ENCODE measurements at places on chromosomes 7 and 10. TPM values are rescaled to one million over a fixed set of nuclear protein-coding genes. Genes with fewer than 3 reads are reported as not detected.

Gene KCND2
- not detected for total RNA-seq

Gene AUTS2
- 0.03 TPM for total RNA-seq

Gene OPN4
- total RNA-seq = not detected

Gene FXYD4
- not detected for total RNA-seq

Gene DIP2C
- 17.5 TPM for total RNA-seq

Gene PRLHR
- not detected for total RNA-seq

Gene CC2D2B
- total RNA-seq = not detected

Gene LDB3
- total RNA-seq = 1.1 TPM

Gene GRID2IP
- not detected for total RNA-seq

Gene AKR1C4
- total RNA-seq = not detected

Gene DPP6
- not detected for total RNA-seq

Gene IL2RA
- 4.6 TPM for total RNA-seq

Gene RAB19
- total RNA-seq = not detected

DNA sequence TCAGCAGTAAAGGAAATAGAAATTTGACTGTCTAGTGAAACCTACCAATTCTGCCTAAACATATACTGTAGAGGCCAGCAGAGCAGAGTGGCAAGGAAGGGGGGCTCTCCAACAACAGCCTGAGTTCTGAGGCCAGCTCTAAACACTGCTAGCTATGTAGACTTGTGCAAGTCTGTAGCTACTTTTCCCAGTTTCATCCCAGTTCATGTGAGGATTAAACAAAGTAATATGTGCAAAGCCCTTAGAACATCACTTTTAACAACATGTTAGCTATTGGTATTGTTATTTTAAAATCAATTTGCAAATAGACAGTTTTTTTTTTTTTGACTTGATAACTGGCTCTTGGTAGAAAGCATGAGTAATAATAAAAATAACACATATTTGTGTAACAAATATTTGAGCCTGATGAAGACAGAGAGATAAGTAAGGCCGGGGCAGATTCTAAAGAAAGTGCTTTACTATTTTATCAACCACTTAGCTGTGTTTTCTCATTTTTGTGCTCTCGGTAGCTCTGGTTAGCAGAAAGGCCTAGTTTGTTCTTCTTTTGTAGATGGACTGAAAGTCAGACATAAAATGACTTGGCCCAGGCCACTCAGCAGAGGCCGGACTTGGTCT, 9.3 kb downstream of the CHST12 start:
- H3K36me3 ChIP-seq = no peaks in the 10 kb centered on the region
- peaks cover 33% of the 10 kb centered on the region for H3K4me1 ChIP-seq
- peak overlapping the region; percentile 20 for H3K27ac ChIP-seq
- DNase-seq = no peak

DNA sequence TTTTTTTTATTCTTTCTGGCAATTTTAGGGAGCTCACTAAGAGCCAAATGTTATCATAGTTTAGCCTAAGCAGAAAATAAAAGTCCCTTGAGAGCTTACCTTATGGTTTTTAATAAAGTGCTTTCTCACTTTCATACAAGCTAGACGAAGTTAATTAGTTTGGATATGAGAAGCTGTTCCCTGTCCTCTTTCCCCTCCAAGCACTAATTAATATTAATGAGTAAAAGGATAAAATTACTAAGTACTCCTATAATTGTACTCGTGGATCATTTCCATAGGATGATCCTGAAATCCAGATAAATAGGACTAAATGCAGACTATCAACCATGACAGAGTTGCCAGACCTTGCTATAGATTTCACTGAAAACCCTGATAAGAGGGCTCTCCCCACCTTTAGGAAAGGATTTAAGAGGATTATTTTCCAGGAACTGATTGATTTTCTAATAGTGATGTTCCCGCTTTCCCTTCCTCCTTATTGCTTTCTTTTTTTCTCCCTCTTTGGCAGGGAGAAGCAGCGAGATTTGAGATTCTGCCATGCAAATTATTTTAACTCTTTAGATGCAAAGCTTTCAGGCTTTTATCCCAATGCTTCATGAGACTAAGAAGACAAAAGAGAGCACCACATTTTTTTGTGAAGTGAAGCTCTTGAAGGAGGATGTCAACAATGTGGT, 58.3 kb upstream of the HECW1 start:
- DNase-seq = no peak
- no peak overlapping the region for H3K27ac ChIP-seq
- H3K4me1 ChIP-seq = no peaks in the 10 kb centered on the region
- H3K4me3 ChIP-seq = no peak overlapping the region
- no peaks in the 10 kb centered on the region for H3K36me3 ChIP-seq

DNA sequence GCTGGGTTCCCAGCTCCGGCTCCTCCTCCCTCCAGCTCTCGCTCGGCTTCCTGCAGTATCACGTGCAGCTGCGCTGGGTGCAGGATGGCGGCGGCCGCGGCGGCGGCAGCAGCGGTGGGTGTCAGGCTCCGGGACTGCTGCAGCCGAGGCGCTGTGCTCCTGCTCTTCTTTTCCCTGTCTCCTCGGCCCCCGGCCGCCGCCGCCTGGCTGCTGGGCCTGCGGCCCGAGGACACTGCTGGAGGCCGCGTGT, at the start of gene CNNM1:
CNNM1 (plus strand) TSS at position 53 of the 250 bp plus-strand sequence; CDS start at position 85, 32 bp downstream.
- H3K36me3 ChIP-seq = no peaks in the 10 kb centered on the region
- no peak for DNase-seq
- peak within 1 kb of the TSS; percentile 29 for H3K4me3 ChIP-seq
- peaks cover 41% of the 10 kb centered on the region for H3K27me3 ChIP-seq

DNA sequence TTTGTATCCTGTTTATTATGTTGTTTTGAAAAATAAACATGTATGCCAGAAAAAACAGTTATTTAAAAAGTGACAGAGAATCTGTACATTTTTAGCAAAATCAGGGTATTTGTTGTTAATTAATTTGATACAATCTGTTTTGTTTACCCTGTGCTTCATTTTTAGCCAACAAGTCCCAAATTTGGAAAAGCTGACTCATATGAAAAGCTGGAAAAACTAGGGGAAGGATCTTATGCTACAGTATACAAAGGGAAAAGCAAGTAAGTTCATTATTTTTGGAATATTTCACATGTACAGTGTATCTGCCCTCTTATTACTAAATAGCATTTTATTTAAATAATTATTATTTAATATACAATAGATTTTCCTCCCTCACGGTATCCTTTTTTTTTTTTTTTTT, 151.4 kb downstream of the CDK14 start:
- H3K27ac ChIP-seq = no peak overlapping the region
- H3K4me3 ChIP-seq = no peak overlapping the region
- no peak for DNase-seq
- no peaks in the 10 kb centered on the region for H3K36me3 ChIP-seq

GRCh38 chr10:46198516-46198915, 88.3 kb upstream of the ANTXRL start:
- no peaks in the 10 kb centered on the region for H3K36me3 ChIP-seq
- no peaks in the 10 kb centered on the region for H3K4me1 ChIP-seq
- no peak overlapping the region for H3K4me3 ChIP-seq
- no peak overlapping the region for H3K27ac ChIP-seq
- H3K27me3 ChIP-seq = no peaks in the 10 kb centered on the region
- DNase-seq = no peak

GRCh38 chr7:78398576-78398975, 600.0 kb downstream of the PHTF2 start:
- DNase-seq = no peak
- no peak overlapping the region for H3K4me3 ChIP-seq
- no peaks in the 10 kb centered on the region for H3K36me3 ChIP-seq
- H3K4me1 ChIP-seq = no peaks in the 10 kb centered on the region
- H3K27ac ChIP-seq = no peak overlapping the region

GRCh38 chr7:51244053-51244452, 72.6 kb downstream of the COBL start:
- DNase-seq = no peak
- no peaks in the 10 kb centered on the region for H3K27me3 ChIP-seq
- H3K36me3 ChIP-seq = no peaks in the 10 kb centered on the region
- no peak overlapping the region for H3K4me3 ChIP-seq
- H3K27ac ChIP-seq = no peak overlapping the region

- H3K27ac ChIP-seq = no peak overlapping the region
- no peak overlapping the region for H3K4me3 ChIP-seq
- no peaks in the 10 kb centered on the region for H3K36me3 ChIP-seq
- H3K27me3 ChIP-seq = no peaks in the 10 kb centered on the region
- H3K4me1 ChIP-seq = no peaks in the 10 kb centered on the region
These were observed 220.7 kb downstream of the ADK start for GRCh38 chr10:74371696-74372095.

DNA sequence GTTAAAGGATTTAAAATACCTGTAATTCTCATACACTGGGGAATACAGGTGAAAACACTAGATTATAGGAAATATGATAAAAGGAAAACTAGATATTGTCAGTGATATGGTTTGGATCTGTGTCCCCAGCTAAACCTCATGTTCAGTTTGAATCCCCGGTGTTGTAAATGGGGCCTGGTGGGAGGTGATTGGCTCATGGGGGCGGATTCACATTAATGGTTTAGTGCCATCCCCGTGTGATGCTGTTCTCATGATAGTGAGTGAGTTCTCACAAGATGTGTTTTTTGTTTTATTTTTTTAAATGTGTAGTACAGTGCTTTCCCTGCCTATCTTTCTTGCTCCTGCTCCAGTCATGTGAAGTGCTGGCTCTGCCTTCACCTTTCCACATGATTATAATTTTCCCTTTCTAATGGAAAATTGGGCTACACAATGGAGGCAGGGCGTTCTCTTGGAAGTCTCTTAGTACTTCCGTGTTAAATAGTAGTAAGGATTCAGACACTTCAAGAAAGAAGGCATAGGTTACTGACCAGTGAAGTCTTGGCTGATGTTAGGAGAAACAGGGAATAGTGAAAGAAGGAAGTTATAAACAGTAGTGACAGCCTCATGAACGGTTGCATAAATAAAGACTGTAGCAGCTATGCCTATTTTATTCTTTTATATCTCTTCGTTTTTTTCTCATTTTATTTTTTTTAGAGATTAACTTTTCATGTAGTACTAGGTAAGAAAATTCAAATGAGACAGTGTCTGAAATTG, 386.4 kb downstream of the SUGCT start:
- no peak overlapping the region for H3K4me3 ChIP-seq
- no peaks in the 10 kb centered on the region for H3K4me1 ChIP-seq
- no peak for DNase-seq
- H3K36me3 ChIP-seq = no peaks in the 10 kb centered on the region
- H3K27me3 ChIP-seq = no peaks in the 10 kb centered on the region

- no peak overlapping the region for H3K27ac ChIP-seq
- H3K27me3 ChIP-seq = peaks cover 67% of the 10 kb centered on the region
- H3K4me3 ChIP-seq = no peak overlapping the region
- no peaks in the 10 kb centered on the region for H3K36me3 ChIP-seq
- no peak for DNase-seq
- no peaks in the 10 kb centered on the region for H3K4me1 ChIP-seq
These were observed 26.0 kb downstream of the PRSS2 start for GRCh38 chr7:142796501-142797390.

GRCh38 chr7:94005753-94006152, 1.6 kb upstream of the BET1 start:
- H3K4me3 ChIP-seq = no peak overlapping the region
- 0 out of 2 replicates have a peak, but pooled peaks cover 4% of the 10 kb centered on the region for H3K36me3 ChIP-seq
- peaks cover 6% of the 10 kb centered on the region for H3K27me3 ChIP-seq
- H3K4me1 ChIP-seq = peaks cover 3% of the 10 kb centered on the region

- H3K27me3 ChIP-seq = no peaks in the 10 kb centered on the region
- peak; percentile 16 for DNase-seq
- H3K4me1 ChIP-seq = peaks cover 17% of the 10 kb centered on the region
- no peaks in the 10 kb centered on the region for H3K36me3 ChIP-seq
- no peak overlapping the region for H3K4me3 ChIP-seq
These were observed 338.8 kb downstream of the ELMO1 start for GRCh38 chr7:37109843-37110242.

DNA sequence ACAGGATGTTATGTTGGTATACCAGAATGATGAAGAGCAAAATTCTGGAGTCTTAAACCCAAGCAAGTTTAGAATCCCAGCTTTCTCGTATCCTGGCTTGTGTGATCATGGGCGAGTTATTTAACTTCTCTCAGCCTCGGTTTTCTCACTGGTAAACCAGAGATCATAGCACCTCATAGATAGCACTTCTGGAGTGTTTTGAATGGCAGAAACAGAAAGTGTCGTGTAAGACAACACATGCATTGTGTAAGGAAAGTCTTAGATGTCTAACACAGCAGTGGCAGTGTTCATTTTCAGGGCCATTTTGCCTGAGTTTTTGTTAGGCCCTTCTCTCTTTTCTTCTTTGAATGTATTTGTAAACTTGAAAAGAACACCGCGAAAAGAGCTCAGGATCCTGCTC, 465.1 kb downstream of the AUTS2 start:
- H3K27ac ChIP-seq = no peak overlapping the region
- no peaks in the 10 kb centered on the region for H3K36me3 ChIP-seq
- H3K4me1 ChIP-seq = no peaks in the 10 kb centered on the region

DNA sequence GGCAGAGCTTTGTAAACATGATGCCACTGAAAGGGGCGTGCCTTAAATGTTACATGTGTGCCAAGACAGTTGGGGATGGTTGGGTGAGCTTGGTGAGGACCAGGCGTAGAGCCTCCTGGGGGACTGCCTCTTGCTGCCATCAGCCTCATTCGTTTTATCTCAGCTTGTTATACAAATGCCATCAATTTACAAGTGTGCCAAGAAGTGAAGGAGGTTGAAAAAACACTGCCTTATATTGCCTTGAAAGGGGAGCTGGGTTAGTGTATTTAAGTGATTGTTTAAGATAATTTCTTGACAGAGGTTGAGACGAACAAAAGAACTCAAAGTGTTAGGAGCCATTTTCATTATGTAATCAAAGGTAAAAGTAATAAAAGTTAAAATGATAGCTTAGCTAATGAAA, 354.7 kb downstream of the PHTF2 start:
- H3K36me3 ChIP-seq = no peaks in the 10 kb centered on the region
- no peak overlapping the region for H3K27ac ChIP-seq
- no peaks in the 10 kb centered on the region for H3K4me1 ChIP-seq
- DNase-seq = no peak
- no peak overlapping the region for H3K4me3 ChIP-seq

DNA sequence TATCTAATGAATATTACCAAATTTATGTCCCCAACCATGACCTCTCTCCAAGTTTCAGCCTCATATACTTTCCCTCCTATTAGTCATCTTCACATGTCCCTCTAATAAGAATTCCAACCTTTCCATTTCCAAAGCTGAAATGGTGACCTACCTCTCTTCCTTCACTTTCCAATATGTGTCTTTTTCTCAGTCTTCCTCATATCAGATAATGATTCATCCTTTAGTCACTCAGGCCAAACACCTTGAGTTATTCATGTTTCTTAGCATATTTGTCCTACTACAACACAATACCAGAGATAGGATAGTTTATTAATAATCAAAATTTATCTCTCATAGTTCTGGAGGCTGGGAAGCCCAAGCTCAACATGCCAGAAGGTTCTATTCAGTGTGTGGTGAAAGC, 318.5 kb upstream of the ZWINT start:
- H3K4me1 ChIP-seq = no peaks in the 10 kb centered on the region
- no peaks in the 10 kb centered on the region for H3K36me3 ChIP-seq
- H3K27ac ChIP-seq = no peak overlapping the region
- H3K27me3 ChIP-seq = no peaks in the 10 kb centered on the region
- DNase-seq = no peak
- H3K4me3 ChIP-seq = no peak overlapping the region

- no peaks in the 10 kb centered on the region for H3K4me1 ChIP-seq
- no peak overlapping the region for H3K27ac ChIP-seq
- H3K36me3 ChIP-seq = no peaks in the 10 kb centered on the region
- no peaks in the 10 kb centered on the region for H3K27me3 ChIP-seq
These were observed 21.6 kb upstream of the TSPAN33 start for GRCh38 chr7:129122751-129123509.

GRCh38 chr10:102767428-102768160, 23.8 kb downstream of the WBP1L start:
- no peaks in the 10 kb centered on the region for H3K27me3 ChIP-seq
- no peak for DNase-seq
- no peaks in the 10 kb centered on the region for H3K36me3 ChIP-seq
- H3K4me3 ChIP-seq = no peak overlapping the region

- DNase-seq = no peak
- peaks cover 8% of the 10 kb centered on the region for H3K27me3 ChIP-seq
- no peak overlapping the region for H3K27ac ChIP-seq
These were observed 17.5 kb downstream of the RASGEF1A start for GRCh38 chr10:43249151-43249961.
